ENCODE measurements at places on chromosomes 5 and 9.

- DNase-seq: no peak
Measured at GRCh38 chr5:149376104-149376503, 3.0 kb downstream of the IL17B start.

DNA sequence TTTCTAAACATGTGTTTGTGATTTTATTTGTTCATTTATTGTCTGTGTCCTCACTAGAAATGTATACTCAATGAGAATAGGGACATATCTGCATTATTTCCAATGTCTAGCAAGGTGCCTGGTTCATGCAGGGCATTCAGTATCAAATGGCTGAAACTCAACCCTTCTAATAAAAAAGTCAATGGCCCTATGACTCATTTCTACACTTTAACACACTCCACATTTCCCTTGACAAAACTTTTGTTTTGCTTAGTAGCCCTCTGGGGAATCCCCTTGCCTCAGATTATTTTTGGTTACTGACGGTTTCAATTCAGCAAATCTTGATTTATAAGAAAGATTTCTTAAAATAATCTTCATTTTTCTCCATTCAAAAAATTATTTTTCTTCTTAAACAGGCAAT is 206.0 kb upstream of the DMRTA1 start:
- DNase-seq: no peak

DNA sequence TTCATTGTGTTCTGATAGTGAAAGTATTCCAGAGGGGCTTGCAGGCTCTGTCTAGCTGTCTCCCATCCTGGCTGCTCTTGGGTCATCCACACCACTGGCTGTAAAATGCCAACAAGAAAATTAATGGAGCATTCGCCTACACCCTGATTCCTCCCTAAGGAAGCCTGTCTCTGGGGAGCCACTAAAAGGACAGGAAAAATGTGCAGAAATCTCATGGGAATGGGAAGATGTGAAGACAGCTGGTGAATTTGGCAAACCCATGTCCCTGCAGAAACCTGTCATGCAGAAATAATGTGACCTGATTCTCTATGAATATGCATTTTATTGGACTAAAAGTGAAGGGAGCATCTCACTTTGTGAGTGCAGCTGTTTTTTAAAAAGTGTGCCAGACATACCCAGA is 265.6 kb downstream of the TUSC1 start:
- peak; percentile 13 for DNase-seq

- DNase-seq: no peak
Measured at GRCh38 chr9:72362118-72362531, 2.9 kb downstream of the ZFAND5 start.

DNA sequence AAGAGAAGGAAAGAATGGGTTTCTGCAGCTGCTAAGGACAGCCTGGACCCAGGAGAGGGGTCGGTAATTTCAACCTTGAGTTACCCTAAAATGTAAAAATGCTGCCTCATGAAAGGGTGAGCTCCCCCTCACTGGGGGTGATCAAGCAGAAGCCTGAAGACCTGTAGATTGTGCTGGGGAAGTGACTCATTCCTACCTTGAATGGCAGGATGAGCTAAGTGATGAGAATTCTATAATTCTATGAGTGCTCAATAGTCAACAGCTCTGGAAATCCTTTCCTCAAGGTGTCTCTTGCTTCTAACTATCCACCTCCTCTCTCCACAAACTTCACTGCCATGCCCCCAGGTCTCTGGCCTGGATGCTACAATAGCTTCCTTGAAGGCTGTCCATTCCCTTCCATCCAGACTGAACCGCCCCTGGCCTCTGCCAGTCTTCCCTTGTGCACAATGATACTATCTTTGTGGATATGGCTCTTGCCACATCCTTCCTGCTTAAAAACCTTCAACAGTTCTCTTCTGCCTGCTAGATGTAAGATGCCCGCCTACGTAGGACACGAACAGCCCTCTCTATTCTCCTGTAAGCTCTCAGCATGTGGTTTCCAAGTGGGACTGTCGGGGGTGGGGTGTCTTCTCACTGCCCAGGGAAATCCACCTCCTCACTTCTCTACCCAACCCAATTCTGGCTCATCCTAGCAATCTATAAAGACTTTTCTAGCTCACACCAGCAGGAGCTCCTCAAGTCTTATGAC is 50.6 kb downstream of the PTPN3 start:
- DNase-seq: no peak

DNA sequence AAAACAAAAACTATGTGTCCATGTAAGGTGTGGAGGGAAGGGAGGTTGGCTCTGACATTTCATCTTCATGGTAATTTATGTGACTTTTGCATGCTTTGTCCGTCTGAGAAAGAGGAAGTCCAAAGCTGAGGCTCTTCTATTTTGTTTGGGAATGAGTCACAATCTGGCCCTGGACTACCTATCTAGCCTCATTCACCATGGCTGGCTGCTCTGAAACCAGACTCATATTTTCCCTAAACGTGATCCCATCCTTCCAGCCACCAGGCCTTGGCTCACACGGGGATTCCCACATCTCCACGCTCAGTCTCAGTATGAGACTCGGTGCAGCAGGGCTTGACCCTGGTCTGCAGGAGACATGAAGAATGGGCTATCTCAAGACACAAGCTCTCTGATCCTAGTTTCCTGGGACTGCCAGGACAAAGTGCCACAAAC is 672.8 kb downstream of the ACTL7B start:
- no peak for DNase-seq

DNA sequence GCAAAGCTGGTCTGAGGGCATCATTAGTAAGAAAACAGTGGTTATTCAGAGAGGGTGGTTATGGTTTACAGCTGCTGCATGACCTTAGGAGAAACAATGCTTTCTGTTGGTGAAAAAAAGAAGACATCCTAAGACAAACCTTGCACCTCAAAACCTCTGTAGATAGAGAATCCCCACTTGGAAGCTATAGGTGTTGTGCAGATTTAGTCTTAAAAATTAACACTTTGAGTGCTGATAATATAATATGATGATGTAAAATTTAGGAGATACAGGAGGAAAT is 1.4 kb upstream of the PTTG1 start:
- no peak for DNase-seq

GRCh38 chr9:84411683-84412267 is 71.2 kb upstream of the SLC28A3 start:
- DNase-seq: no peak

DNA sequence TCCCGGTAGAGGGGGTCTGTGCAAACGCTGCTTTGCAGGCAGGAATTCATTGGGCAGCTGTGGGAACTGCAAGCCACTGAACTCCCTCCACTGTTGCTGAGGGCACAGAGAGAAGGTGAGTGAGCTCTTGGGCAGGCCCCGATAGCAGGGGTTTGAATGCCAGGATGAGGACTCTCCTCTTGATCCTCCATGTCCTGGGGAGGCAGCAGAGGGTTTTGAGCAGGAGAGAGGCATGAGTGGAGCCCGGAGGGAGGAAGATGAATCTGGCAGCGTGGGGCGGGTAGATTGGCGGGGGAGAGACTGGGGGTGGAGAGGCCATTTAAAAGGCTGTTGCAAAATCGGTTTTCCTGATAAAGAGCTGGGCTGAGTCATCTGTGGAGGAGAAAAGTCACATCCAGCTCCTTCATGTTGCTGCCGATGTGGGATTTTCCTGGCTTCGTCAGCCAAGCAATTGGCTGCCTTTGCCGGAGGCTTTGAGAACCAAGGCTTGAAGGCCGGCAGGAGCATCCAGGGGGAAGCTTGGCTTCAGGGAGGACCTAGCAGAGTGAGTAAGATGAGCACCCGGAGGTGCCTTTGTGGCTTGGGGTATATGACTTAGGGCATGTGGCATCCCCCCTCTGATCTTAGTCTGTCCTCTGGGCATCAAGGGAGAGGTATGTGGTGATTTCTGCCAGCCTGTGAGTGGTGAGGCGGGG is at the start of gene SYNPO:
TSS of gene SYNPO (plus strand) at position 350 of the 695 bp plus-strand sequence. CDS start 7,616 bp downstream, outside the sequence.
- no peak for DNase-seq

GRCh38 chr9:136614967-136615623 is 47.6 kb upstream of the EGFL7 start:
- DNase-seq: no peak
